Left colon (tissue), 2 donors: ENCODE measurements at places on chromosomes 6 and 20. TPM values are rescaled to one million over a fixed set of nuclear protein-coding genes. Genes with fewer than 3 reads are reported as not detected.
A peak's percentile ranks its signal among the peaks of the same experiment; 100 is the strongest.

- no peak for DNase-seq
Measured at GRCh38 chr6:74587386-74587785, 618.5 kb downstream of the COL12A1 start.

DNA sequence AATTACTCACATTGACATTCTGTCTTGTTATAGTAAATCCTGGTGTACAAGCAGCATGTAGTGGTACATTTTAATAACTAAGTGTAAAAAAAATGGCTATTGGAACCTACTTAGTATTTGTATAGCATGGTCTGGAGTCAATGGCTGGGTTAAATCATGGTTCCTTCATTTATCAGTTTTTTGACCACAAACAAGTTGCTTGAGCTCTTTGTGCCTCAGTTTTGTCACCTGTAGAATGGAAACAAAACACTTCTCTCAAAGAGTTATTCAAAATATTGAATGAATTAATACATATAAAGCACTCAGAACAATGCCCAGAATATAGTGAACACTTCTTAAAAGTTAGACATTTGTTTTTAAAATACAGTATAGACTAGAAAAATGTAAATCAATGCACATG is 93.2 kb upstream of the HS3ST5 start:
- DNase-seq: no peak

- no peak for DNase-seq
Measured at GRCh38 chr6:128525406-128525805, 5.0 kb upstream of the PTPRK start.

DNA sequence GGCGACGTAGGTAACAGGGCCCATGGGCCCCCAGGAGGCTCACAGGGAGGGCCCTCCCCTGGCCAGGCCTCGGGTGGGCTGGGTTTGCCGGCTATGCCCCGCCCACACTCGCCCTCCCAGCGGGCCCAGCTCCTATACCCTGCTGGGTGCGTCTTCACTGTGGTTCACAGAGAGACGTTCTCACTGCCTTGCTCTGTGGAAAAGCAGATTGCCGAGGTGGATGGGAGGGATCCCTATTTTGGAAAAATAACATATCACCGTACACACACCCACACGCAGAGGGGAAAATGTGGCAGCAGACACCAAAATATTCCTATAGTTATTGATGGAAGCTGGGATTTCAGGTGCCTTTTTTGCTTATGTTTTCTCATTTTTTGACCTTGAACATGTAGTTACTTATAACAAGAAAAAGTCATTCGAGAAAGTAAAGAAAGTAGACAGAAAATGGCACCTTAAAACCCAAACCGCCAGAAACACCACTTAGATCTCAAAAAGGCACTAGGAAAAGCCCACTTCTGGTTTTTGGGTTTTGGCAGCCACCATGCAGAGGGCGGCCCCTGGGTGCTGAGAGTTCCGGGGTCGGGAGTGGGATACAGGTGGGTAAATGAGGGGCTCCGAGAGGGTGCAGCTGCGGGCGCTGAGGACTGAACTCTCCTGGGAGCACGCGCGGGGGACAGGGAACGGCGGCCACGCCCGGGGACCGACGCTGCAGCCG is 49.4 kb downstream of the TMEM242 start:
- peak; percentile 62 for DNase-seq

DNA sequence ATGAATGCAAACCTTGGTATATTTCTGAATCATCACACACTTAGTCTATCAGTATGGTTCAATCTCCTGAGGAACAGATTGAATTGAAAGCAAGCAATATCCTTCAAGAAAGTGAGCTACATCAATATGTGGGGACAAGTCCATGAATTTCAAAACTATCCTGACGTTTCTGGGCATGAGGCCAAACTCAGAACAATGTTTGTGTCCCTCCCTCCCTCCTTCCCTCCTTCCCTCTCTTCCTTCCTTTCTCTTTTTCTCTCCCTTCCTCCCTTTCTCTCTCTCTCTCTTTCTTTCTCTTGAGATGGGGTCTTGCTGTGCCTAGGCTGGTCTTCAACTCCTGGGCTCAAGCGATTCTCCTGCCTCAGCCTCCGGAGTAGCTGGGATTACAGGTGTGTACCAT is 27.9 kb upstream of the SYNCRIP start:
- no peak for DNase-seq

DNA sequence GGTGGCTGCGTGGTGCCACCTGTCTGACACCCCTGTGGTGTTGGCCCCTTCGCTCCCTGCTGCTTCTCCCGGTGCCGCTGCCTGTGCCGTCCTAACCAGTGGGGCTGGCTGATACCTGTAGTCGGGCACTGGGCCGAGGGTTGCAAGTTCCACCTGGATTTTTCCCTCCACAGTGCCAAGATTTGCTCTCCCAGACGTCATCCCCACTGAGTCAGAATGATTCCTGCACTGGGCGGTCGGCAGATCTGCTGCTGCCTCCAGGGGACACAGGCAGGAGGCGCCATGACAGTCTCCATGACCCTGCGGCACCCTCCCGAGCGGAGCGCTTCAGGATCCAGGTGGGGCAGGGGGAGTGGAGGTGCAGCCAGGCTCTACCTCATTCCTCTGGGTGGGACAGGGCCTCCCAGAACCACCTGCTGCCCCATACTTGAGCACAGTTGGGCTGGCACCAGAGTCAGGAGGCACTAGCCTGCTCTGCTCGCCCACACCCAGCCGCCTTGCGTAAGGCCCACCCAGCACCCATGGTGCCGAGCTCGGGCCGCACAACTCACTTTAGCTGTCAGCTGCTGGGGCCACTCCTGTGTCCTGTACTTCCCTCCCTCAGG is 60.2 kb downstream of the TCP11 start:
- no peak for DNase-seq

The GHRH gene
- not detected for total RNA-seq

The HLA-DMB gene
- total RNA-seq: 21.3 TPM

The ARMH2 gene
- not detected for total RNA-seq
